Fibroblast of pulmonary artery (primary cell): ENCODE measurements at places on chromosomes 3 and 15.

GRCh38 chr3:128307029-128307633, 153.8 kb downstream of the EEFSEC start:
- no peak for DNase-seq

DNA sequence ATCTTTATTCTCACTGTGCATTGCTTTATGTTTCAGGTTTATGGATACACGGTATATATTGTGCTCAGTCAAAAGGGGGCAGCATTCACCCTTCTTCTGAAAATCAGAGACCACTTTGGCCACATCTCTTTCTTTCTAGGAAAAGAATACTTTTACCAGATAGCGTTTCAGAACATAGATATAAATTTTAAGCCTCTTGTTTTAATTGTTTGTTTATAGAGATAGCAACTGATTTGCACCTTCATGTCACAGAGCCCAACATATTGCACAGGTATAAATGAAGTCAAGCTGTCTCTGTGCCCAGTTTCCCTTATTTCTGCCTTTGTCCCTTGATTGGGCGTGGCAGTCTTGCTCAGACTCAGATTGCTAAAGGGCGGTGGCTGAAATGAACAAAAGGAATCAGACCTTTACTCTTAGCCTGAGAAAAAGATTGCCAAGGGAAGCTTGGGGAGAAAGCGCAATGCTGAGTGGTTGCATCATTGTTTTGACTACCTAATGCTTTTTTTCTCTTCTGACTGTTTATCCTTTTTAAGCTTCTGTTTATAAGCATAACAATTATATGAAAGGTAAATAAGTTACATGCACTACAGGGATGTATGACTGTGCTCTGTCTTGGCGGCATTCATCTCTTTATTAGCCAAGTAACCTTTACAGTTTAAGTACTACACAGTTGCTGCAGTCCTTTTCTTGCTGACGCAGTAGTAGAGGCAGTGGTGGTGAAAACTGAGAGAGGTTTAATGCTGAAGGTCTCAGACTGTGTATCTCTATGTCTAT, 70.8 kb upstream of the ZBTB20 start:
- DNase-seq, result peak; percentile 83

- no peak for DNase-seq
Observed at GRCh38 chr3:158102242-158103080, 3.8 kb downstream of the SHOX2 start.

DNA sequence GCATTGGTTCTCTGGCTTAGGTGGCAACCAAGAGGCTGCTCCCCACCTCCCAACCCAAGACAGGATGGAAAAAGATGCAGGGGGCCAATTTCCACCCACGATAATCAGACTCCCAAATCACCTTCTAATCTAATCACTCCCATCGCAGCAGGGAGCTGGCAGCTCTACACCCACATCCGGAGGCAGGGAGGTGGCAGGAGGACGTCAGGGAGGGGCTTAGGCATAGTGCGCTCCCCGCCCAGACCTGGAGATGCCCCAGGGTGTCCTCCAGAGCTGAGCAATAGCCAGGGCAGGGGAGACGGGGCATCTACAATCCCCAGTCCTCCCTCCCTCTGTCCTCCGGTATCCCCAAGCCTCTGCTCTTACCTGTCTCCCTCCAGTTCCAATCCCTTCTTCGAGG, 70.5 kb upstream of the SEC13 start:
- no peak for DNase-seq

DNA sequence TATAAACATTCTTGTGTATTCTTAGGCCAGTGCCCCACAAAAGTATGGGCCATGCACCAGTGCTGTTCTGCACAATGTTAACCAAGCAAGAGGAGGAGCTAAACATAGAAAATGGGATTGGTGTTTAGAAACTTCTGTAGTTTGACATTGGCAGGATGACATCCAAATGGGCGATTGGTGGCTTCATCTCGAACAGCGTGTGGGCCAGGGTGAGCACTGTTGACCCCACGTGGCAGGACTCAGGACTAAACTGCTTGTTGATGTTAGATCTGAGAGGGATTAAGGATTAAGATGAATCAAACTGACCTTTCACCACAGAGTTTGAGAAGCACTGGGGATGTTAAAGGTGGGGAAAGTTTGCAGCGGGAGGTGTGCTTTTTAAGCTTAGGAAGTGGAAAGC, 31.9 kb downstream of the ZNF710 start:
- no peak for DNase-seq

DNA sequence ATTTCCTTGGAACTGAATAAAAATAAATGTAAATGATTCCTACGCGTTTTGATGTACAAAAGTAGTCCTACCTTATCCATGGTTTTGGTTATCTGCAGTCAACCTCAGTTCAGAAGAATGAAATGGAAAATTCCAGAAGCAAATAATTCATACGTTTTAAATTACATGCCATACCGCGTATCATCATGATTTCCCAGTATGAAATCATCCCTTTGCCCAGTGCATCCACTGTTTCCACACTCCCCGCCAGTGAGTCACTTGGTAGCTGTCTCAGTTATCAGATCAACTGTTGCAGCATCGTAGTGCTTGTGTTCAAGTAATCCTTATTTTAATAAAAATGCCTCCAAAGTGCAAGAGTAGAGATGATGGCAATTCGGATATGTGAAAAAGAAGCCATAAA, 9.1 kb upstream of the MFSD1 start:
- peak; percentile 92 for DNase-seq

DNA sequence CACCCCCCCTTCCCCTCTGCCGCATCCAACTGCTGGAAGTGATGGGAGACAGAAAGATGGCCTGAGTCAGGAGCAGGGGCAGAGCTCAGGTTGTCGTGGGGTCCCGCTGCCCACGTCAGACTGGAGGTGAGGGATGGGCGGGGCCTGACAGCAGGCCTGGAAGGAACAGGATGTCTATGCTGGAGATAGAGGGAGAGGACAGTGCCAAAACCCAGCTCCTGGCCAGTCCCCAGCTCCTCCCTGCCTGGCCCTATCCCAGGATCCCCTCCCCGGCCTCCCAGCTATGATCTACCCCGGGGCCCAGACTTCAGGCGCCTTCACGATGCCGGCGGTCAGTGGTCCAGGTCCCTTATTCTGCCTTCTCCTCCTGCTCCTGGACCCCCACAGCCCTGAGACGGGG, at the start of gene LMAN1L:
Gene LMAN1L (plus strand): TSS at position 303 of the 400 bp plus-strand sequence. CDS start 20 bp downstream, at position 323.
- no peak for DNase-seq

- DNase-seq, result no peak
Observed at GRCh38 chr3:127568586-127568985, 21.9 kb downstream of the TPRA1 start.

DNA sequence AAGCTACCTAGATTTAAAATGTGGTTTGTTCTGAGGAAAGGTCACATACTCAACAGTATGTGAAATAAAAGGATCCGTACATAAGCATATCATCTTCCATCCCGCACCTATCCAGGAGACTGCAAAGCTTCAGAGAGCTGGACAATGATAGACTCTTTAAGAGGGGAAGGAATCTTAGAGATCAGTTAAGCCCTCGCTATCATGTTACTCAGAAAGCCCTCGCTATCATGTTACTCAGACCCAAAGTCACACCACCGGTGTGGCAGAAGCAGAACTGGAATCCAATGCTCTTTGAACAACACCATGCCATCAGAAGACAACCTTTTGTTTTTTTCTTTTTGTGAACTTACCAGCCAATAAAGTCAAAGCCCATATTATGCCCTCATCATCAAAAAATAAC, 5.8 kb downstream of the ANO10 start:
- no peak for DNase-seq

- no peak for DNase-seq
Observed at GRCh38 chr3:175619369-175619768, 760.2 kb downstream of the NAALADL2 start.

DNA sequence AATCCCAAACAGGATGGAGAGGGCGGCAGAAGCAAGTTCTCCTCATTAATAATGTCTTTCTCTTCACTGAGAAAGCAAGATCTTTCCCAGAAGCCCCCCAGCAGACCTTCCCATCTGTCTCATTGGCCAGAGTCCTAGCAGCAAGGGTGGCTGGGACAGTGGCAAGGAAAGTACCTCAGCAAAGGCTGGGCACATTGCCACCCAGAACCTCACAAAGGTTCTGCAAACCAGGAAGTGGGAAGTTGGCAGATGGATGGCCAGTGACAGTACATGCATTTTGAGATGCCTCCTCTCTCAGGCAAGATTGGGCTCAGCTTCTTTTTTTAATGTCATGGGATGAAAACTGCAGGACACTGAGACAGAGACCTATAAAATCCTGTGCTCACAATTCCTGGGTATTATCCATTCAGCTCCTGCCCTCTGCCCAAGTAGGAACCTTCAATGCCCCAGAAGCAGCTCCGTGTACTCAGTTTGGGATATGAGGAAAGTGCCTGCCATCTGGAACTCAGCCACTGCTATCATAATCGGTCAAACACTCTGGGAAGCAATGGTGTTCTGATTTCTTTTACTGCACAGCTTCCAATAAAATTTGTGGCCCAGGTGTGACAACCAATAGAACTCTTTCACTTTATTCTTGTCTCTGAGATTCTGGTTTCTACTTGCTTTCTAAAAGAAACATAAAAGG, 25.5 kb downstream of the DPH3 start:
- peak; percentile 14 for DNase-seq

DNA sequence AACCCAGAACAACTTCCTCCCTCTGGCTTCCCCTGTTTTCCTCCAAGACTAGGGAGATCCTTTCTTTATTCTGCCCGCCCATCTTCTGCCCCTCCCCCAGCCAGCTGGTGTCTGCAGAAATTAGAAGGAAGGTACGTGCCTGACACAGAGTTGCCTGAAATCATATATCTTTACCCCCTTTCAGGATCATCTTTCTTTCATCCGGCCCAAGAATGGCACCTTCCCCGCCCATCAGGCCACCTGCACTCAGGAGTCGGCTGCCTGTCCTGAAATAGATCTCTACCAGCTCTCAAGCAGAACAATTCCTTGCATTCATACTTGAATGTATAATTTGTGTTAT, 133.7 kb downstream of the VGLL4 start:
- no peak for DNase-seq

- no peak for DNase-seq
Observed at GRCh38 chr15:89781055-89781454, 4.9 kb downstream of the MESP2 start.

GRCh38 chr3:39705351-39705900, 104.0 kb upstream of the MYRIP start:
- DNase-seq, result peak; percentile 25

DNA sequence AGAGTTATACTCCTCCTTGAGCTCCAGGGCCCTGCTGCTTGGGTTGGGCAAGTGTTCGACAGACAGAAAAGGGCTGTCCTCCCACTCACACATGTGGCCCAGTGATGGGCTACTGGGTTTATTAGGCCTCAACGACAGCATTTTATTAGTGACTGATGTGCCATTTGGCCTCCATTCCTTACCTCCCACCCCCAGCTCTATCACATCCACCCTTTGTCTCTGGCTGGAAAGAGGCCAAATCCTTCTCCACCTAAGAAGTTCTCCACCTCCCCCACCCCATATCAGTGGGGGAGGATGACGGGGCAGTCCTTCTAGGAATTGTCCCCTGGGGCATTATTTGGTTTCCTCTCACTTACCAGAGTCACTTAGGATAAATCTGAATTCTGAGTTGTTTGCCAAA, 57.1 kb upstream of the WNT5A start:
- no peak for DNase-seq

GRCh38 chr15:61133361-61133760, 95.7 kb downstream of the RORA start:
- DNase-seq, result no peak

DNA sequence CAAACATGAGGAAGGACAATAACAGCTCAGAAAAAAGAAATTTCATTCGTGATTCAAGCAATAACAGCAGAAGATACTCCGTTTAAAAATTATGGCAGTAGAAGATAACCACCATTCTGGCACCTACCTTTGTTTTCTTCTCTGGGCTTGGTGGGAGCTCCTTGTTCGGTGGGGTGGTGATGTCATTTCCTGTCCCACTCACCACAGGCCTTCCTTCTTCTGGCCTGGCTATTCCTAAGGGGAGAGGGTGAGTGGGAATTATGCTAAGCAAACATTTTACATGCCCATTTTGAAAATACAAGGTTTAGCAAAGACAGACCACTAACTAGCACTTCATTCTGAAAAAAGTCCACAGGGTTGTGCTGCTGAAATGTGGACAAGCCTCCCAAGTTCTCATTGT, 74.4 kb downstream of the DHX30 start:
- DNase-seq, result peak; percentile 31

DNA sequence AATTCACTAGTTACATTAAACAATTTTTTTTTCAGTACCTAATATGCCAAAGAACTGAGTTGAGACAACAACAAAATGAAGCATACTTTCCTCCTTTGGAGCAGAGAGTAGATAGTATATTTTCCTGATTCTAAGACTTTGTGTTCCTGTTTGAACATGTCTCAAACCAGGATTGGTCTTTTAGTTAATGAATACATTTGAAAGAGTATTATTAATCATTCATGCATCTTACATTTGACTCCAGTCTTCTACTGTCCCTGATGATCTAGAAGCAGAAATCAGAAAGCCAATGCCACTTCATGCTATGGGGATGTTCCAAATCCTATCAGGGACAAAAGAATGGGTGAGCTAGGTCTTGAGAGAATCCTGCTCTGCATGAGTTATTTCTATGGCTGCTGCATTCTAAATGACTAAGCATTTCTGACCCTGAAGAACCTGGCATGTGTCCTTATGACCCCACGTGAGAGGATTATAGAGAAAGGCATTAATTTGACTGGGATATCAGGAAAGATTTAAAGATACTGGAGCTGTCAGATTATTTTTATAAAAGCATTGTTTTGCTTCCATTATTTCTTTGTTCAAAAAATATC, 32.9 kb upstream of the MBNL1 start:
- DNase-seq, result peak; percentile 39

GRCh38 chr3:194685065-194685717, 492 bp upstream of the FAM43A start:
- no peak for DNase-seq

GRCh38 chr3:19455546-19455945, 307.2 kb downstream of the KCNH8 start:
- no peak for DNase-seq

DNA sequence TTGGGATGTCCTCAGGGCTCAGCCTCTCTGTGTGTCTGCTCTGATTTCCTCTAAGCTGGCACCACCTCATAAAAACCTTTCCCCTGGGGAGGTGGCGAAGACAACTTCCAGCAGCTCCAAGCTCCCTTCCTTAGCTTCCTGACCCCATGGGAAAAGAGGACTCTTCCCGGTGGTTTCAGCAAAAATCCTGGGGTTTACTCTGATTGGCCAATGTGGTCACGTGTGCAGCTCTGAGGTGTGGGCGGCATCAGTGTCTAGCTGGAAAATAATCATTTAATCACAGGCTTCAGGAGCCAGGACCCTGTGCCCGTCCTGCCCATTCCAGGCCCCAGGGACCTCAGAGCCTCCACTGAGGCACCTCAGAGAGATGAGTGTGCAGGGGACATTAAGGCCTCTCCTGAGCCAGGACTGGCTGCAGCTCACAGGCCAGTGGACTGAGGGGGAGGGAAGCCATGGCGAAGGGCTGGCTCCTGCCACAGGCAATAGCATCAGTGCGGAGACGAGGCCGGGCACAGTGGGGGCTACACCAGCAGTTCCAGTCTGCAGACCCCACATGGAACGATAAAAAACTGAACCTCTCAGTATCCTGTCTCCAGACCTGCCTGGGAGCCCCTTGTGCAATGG, 104.1 kb downstream of the TPRA1 start:
- no peak for DNase-seq
